Activated CD4-positive, CD25-positive, alpha-beta regulatory T cell treated with anti-CD3 and anti-CD28 coated beads, Interleukin-2, amount 50 U/mL, for 72 hours (primary cell): ENCODE measurements at places on chromosomes 16 and 17.

DNA sequence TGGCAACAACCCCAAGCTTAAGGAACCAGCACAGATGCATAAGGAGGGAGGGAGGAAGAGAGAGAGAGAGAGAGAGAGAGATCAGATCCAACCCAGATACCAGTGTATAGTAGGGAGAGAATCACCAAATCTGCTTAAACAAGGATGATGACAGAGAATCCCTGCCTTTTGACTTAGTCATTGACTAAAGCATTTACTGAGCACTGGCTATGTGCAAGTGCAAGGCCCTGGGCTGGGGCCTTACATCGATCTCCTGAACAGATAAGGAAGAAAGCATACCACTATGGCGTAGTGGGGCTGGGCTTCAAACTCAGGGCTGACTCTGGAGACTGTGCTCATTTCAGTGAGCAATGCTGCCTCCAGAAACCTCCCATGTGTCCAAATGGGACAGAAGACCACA, 15.8 kb downstream of the TSNAXIP1 start:
- no peak for DNase-seq

DNA sequence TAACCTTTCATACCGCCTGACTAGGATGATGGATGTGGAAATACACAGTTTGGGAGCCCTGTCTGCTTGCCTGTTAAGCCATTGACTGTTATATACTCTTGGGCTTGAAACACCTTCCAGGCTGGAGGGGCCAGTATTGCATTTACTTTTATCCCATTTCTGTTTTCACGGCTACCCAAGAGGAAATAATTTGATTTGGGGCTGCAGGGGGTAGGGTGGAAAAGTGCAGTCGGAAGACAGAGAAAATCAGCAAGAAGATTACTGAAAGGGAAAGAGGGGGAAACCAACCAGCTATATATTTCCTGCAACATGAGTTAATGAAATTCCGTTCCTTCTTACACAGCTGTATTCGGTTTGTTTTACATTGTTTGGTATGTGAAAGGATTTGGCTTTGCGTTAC, 202.5 kb downstream of the CDH13 start:
- DNase-seq, result no peak

DNA sequence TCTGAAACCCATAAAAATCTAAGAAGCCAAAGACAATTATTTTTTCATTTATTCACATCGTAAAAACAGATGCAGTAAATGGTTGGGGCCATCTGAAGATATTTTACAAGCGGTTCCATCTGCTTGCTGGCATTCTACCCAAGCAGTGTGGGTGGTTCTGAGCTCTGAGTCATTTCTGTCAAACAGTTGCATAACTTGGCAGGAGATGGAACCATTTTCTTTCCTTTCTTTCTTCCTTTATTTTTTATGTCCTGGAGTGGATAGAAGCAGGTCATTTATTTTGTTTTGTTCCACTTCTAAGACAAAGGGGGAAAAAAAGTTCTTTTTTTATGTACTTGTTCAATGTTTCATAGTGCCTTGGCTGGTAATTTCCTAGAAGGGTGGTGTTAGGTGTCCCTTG, 1151.9 kb upstream of the GOT2 start:
- DNase-seq, result no peak

DNA sequence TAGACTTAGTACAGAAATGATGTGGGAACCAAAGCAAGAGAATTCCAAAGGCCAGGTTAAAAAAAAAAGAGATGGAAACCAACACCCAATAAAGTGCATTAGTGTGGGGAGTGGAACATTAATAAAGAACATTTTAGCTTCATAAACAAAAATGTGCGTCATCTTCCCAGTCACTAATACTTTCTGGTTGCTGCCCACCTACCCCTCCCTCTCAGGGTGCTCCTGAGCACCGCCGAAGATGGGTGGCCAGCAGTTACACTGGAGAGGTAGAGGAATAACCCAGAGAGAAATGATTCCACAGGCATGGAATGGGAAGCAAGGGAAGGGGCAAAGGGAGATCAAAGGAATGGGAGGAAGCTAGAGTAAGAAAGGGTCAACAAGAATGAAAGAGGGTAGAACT, 6.0 kb upstream of the CHD3 start:
- DNase-seq, result no peak

DNA sequence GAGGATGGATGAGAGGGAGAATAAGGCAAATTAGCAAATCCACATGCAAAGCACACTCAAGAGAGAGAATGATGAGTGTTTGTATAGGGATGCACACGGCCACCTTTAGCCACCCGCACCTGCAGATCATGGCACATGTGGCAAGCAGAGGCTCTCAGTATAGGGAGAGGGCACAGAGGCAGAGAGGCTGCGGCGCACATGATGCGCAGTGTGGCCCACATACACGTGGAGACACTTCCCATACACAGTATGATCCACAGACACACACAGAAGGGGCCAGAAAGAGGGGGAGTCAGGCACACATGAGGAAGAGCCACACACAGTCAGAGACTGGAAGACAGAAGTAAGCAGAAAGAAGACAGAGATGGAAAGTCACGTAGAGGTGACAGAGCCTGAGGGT, 6.5 kb upstream of the CHD3 start:
- no peak for DNase-seq

DNA sequence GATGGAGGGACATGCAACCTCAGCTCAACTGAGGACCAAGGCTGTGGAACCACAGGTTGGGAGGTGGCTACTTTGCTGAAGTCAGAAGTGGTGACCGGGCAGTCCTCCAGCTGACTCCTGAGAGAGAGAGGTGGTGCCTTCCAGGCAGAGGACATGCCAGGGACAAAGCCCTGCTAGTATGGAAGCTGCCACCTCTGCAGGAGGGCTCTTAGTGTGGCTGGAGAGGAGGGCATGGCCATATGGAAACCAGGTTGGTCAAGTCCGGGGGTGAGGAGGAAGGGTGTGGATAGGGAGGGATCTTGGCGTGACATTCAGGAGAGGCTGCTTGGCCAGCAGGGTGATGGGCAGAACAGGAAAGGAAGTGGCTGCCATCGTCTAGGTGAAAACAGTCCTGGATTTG, 5.7 kb downstream of the C16orf86 start:
- no peak for DNase-seq

- no peak for DNase-seq
These were observed 247.7 kb downstream of the UTP18 start for GRCh38 chr17:51508048-51508447.

- DNase-seq, result no peak
These were observed 44.9 kb upstream of the XYLT1 start for GRCh38 chr16:17515421-17516210.

GRCh38 chr16:17989255-17989654, 347.3 kb downstream of the NPIPA8 start:
- no peak for DNase-seq

- DNase-seq, result peak; percentile 84
These were observed at the start of gene GGA2 for GRCh38 chr16:23510164-23510914. GGA2 (minus strand) TSS chr16:23510494; CDS start chr16:23510411, 83 bp downstream.

DNA sequence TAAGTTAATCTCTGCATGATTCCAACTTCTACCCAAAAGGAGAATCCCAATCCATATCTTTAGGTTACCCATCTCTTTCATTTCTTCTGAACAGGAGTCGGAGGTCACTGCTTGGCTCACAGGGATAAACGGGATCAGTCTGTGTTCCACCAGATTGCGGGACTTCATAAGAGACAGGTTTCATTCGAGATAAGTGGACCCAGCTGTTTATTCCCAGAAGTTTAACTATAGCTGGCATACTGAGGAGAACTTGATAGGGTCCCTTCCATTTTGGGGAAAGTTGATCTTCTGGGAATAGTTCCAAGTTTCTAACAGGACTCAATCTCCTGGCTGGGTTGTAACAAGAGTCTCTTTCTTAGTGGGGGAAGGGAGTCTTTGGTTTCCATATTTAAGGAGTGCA, 45.4 kb upstream of the ARL4D start:
- no peak for DNase-seq

- DNase-seq, result no peak
These were observed 27.4 kb downstream of the CEP95 start for GRCh38 chr17:64534187-64534586.

- DNase-seq, result peak; percentile 97
These were observed 472 bp upstream of the ARHGDIA start for GRCh38 chr17:81871387-81872230.

GRCh38 chr17:45743626-45744326, 40.3 kb upstream of the CRHR1 start:
- DNase-seq, result no peak

DNA sequence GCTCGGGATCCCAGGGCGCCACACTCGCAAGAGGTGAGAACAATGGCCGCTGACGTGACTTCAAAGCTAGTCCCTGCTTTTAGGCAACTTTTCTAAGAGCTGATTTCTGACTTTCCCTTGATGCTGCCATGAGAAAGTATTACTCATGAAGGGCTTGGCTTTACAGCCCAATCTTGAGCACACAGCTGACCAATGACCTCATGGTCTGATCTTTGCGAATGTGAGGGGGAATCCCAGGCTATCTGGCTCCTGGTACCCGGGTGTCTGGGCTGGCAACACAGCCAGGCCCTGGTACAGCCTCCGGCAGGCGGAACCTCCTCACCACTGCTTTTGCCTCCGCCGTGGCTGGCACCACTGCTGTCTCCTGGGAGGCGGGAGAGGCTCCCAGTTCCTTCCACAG, 17.5 kb downstream of the NDUFAF8 start:
- DNase-seq, result no peak

- DNase-seq, result no peak
These were observed 31.4 kb downstream of the CACNA1H start for GRCh38 chr16:1184156-1184868.

- no peak for DNase-seq
These were observed 37.3 kb upstream of the VWA3A start for GRCh38 chr16:22054847-22055590.

DNA sequence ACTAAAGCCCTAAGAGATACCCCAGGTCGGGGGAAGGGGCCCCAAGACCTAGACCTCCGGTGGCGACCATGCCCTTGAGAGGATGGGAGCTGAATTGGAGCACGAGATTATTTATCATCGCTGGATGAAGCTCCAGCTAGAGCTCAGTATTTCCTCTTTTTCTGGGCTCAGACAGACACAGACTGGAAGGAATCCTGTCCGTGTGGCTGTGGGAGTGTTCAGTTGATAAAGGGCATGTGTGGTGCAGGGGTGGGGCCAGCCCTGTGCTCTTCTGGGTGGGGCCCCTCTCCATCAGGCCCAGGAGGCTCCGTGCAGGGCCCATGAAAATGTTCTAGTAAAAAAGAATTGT, 6.3 kb upstream of the CBX4 start:
- no peak for DNase-seq

- no peak for DNase-seq
These were observed 2.9 kb upstream of the CBX8 start for GRCh38 chr17:79799538-79800324.

DNA sequence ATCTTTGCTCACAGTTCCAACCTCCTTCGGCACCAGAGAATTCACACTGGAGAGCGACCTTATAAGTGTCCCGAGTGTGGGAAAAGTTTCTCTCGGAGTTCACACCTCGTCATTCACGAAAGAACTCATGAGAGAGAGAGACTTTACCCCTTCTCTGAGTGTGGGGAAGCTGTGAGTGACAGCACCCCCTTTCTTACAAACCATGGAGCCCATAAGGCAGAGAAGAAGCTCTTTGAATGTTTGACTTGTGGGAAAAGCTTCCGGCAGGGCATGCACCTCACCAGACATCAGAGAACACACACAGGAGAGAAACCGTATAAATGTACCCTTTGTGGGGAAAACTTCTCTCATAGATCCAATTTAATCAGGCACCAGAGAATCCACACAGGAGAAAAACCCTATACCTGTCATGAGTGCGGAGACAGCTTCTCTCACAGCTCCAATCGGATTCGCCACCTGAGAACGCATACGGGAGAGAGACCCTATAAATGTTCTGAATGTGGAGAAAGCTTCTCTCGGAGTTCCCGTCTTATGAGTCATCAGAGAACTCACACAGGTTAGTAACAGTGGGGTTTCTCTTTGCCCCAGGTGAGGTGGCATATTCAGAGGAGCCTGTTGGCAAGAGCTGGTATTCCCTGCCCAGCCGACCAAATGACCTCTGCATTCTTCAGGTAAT, 6.8 kb downstream of the ZNF263 start:
- DNase-seq, result no peak

GRCh38 chr17:66169839-66170238, 22.1 kb downstream of the CEP112 start:
- no peak for DNase-seq

GRCh38 chr17:49548051-49548505, 27.6 kb upstream of the NXPH3 start:
- DNase-seq, result no peak

DNA sequence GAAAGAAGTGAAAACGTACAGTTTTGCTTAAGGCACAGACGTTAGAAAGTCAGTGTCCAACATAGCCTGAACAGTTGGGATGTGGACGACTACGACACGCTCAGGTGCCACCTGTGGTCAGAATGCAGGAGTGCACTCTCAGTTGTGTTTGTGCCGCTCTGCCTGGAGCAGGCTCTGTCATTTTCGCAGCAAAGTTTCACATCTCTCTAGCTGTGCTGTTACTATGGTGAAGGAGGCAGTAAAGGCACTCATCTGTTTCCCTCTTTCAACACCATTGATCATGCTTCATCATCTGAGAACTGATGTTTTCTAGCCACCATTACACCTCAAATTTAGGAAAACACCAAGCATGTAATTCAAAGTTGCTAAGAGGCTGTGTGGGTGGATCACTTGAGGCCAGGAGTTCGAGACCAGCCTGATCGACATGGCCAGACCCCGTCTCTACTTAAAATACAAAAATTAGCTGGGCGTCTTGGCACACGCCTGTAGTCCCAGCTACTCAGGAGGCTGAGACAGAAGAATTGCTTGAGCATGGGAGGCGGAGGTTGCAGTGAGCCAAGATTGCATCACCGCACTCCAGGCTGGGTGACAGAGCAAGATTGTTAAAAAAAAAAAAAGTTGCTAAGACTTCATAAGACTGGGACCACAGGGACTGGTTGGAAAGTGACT, 44.9 kb upstream of the DNAJA2 start:
- DNase-seq, result no peak

DNA sequence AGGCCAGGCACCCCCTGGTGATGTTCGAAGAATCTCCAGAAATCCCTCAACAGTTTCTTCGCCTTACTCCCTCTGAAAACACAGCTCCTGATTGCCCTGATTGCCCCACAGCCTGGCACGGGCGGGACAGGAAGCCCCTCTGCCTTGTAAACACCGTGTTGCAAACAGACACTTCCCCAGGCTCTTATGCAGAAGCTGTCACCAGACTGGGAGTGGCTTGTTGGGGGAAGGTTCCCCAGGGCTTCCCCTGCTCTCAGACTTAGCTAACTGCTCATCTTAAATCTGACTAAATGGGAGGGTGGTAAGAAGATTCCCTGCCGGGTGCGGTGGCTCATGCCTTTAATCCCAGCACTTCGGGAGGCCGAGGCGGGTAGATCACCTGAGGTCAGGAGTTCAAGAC, 11.2 kb downstream of the PIK3R5 start:
- no peak for DNase-seq
